Aorta (tissue), 5 donors: ENCODE measurements at places on chromosomes 11 and 22. TPM values are rescaled to one million over a fixed set of nuclear protein-coding genes. Genes with fewer than 3 reads are reported as not detected.
A peak's percentile ranks its signal among the peaks of the same experiment; 100 is the strongest.

The TOP3B gene
- total RNA-seq = 24.8 TPM

The B4GALNT4 gene
- 3.2 TPM for total RNA-seq

The SIK2 gene
- 13.0 TPM for total RNA-seq

DNA sequence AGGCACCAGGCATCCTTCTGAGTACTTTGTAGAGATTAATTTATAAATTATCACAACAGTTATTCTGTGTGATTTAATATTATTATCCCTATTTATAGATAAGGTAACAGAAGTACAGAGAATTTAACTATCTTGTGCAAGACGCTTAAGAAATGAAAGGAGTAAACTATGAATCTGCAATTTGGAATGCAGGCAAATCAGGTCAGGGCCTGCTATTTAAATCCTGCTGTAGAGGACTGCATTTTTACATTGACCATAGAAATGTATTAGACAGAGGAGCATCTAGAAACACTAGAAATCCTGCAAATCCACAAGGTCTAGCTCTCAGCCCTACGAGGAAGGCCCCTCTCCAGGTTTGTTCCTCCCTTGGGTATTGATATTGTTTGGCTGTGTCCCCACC is 336.2 kb downstream of the ETS1 start:
- H3K4me3 ChIP-seq = no peak overlapping the region
- no peaks in the 10 kb centered on the region for H3K4me1 ChIP-seq

GRCh38 chr11:70421123-70421522 is 22.8 kb downstream of the CTTN start:
- peaks cover 22% of the 10 kb centered on the region for H3K36me3 ChIP-seq
- H3K27ac ChIP-seq = no peak overlapping the region
- no peak overlapping the region for H3K4me3 ChIP-seq
- no peaks in the 10 kb centered on the region for H3K27me3 ChIP-seq
- DNase-seq = no peak

DNA sequence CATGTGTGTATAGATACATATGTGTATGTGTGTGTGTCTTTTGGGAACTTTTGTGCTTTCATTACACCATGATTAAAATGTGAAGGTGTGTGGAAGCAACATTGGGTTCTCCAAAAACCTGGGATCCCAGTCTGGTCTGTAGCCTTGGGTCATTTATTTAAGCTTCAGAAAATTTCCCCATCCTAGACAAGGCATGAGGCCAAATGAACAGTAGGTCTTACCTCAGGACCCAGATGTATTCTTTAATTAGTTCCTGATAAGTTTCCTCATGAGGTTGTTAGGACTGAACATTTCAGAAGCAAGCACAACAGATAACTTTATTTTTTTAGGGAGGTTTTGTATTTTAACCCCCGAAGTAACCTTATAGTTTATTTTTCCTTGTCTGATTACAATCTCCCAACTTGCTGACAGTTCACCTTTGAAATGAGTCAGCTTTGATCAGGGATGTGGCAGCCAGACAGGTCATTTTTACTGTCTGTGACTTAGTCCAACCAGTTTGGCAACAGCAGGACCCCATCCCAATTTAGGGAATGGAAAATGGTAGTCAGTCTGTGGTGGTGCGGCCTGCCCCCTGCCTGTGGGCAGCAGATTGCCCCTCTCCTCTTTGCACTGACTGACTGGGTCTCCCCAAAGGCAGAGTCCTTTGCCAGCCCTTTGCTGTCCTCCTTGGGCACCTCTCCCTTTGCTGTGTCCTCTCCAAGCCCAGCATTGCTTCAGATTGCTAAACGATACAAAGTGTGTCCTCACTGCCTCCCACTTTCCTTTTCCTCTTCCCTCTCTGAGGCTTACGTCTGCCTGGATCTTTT is 88.3 kb downstream of the NAV2 start:
- no peaks in the 10 kb centered on the region for H3K27me3 ChIP-seq
- DNase-seq = no peak
- H3K27ac ChIP-seq = peak overlapping the region; percentile 37
- H3K4me3 ChIP-seq = no peak overlapping the region
- H3K36me3 ChIP-seq = no peaks in the 10 kb centered on the region

DNA sequence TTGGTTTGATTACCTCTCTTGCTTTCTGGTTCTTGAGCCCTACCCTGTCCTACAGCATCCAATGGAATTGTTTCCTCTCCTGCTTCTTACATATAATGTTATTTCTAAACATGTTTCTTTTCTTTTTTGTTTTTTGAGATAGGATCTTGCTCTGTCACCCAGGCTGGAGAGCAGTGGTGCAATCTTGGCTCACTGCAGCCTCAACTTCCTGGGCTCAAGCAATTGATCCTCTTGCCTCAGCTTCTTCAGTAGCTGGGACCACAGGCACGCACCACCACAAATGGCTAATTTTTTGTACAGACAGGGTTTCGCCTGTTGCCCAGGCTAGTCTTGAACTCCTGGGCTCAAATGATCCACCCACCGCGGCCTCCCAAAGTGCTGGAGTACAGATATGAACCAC is 105.9 kb downstream of the SGSM3 start:
- no peak overlapping the region for H3K27ac ChIP-seq
- H3K4me1 ChIP-seq = no peaks in the 10 kb centered on the region
- H3K27me3 ChIP-seq = no peaks in the 10 kb centered on the region
- H3K36me3 ChIP-seq = no peaks in the 10 kb centered on the region
- no peak for DNase-seq

- H3K4me3 ChIP-seq = no peak overlapping the region
- no peaks in the 10 kb centered on the region for H3K27me3 ChIP-seq
- DNase-seq = no peak
- peaks cover 3% of the 10 kb centered on the region for H3K4me1 ChIP-seq
- no peaks in the 10 kb centered on the region for H3K36me3 ChIP-seq
Measured at GRCh38 chr11:45204761-45205160, 58.3 kb downstream of the PRDM11 start.

GRCh38 chr11:5550440-5551095 is 2.2 kb upstream of the OR52H1 start:
- H3K36me3 ChIP-seq = no peaks in the 10 kb centered on the region
- H3K4me3 ChIP-seq = no peak overlapping the region
- H3K4me1 ChIP-seq = no peaks in the 10 kb centered on the region

DNA sequence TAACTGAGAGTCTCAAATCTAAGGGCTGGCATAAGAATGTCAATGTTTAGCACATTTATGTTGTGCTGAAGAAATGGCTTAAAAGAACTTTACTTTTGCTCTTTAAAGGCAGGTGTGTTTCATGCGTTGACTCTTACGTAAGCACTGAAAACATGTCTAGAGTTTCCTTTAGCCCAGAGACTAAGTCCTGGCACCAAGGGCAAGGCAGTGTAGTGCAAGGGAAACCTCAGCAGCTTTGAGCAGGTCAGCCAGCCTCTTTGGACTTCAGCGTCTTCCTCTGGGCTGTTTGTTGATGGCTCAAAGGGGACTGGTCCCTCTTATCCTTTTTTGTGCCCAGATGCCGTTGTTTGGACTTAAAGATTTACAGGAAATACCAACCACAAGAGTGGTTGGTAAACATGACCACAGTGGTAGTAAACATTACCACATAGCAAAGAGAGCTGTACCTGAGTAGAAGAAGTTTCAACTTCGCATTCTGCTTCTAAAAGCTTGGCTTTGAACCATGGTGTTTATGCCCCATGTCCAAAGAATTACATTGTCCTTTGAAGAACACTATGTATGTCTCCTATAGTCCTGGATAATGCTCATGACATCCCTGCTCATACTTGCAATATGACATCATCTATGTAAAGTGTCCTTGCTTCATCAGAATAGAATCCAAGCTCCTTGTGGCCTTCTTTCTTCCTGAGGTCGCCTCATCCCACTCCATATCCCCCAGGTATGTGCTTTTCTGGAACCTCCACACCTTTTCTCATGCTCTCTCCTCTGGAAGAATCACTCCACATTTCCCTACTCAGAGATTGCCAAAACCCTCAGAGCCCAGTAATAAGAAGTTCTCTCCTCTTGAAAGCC is 23.5 kb downstream of the TENM4 start:
- peaks cover 11% of the 10 kb centered on the region for H3K4me1 ChIP-seq
- no peaks in the 10 kb centered on the region for H3K36me3 ChIP-seq
- no peak overlapping the region for H3K27ac ChIP-seq
